ENCODE measurements at places on chromosomes 12 and 14.

GRCh38 chr12:96503976-96504375 is 14.6 kb downstream of the CFAP54 start:
- no peak for DNase-seq

DNA sequence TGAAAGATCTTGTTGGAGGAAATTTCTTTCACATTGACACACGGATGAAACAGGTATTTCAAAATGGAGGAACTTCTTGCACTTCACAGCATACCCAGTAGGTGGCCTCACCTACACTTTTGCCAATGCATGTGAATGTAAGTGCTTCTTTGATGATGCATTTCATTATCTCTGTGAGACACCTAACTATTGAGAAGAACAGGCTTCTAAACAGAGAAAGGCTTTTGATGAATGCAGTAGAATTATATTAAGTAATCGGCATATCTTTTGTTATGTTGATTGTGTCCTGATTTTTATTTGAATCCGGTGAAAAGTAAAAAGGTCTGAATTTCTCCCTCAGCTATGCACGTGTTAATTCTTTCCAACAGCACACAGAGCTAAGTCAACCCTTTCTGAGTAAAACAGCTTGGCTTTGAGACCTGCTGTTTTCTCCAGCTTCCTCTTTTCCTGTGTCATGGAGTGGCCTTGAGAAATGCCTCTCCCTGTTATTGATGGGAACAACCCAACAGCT is 399.0 kb downstream of the NAV3 start:
- DNase-seq, result no peak

DNA sequence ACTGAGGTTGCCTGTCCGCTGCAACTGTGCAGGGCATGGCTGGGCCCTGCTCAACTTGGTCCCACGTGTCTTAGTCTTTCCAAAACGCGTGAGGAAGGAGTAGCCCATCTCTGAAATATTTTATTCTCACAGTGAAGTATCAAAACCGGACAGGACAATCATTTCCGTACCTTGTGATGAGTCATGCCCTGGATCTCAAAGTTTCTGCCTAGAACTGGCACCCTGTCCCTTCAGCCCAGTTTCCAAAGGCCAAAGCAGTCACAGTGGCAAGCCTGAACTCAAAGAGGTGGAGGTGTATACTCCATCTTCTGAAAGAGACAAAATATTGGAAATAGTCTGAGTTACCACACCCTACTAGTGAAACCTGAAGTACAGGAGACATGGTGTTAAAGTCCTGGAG is 28.5 kb upstream of the SRGAP1 start:
- no peak for DNase-seq

GRCh38 chr14:61476754-61477410 is 155.5 kb downstream of the PRKCH start:
- DNase-seq, result peak; percentile 40

GRCh38 chr12:53958128-53958527 is 3.4 kb downstream of the HOXC12 start:
- no peak for DNase-seq

DNA sequence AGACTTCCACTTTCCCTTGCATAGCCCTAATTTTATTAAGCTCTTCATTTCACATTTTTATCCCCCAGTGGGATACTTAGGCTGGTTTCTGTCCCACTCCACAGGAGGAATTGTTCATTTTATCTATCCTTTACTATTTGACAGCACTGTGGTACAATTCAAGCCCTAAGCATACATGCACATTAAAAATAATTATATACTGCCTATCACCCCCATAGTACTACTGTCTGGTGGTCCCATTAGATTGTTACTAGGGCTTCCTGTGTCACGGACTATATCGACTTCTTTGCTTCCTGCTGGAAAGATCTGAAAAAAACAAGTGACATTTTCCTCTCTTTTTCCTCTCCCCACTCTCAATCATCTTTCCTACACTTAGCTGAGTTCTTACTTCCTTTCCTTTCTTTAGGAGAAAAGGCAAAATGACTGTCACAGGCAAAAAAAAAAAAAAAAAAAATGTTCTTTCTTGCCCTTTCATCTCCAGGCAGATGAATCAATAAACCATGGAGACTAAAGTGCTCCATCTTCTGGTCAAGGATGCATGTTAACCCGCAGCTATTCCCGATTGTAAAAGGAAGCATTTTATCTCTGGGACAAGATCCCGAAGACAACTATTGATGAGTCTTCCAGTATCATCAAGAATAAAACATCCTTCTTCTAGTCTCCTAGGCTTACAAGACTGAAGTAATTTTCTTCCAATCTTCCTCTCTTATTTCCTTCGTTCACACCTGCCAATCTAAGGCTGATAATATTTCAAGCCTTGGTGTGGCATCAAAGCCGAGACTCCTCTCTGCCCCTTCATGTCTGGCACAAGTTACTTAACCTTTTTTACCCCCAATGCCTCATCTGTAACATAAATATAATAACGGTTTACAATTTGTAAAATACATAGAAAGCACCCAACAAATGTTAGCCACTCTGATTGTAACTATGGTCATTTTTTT is 94.4 kb upstream of the PLEKHG7 start:
- no peak for DNase-seq

DNA sequence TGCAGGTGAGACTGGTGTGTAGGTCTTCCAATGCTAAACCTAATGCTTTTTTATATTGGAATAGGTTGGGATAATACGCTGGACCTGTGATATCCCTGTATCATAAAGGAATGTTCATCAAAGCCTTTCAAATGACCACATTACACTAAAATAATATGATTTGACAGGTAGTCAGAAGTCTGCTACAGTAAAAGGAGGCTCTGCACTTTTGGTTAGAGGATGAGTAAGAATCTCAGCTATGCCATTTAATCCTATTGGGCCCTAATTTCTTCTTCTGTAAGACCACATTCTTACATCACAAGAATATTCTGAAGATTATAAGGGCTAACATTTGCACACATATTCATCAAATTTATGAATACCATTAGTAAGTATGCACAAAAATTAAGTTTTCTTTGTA is 250.5 kb upstream of the FLRT2 start:
- no peak for DNase-seq

DNA sequence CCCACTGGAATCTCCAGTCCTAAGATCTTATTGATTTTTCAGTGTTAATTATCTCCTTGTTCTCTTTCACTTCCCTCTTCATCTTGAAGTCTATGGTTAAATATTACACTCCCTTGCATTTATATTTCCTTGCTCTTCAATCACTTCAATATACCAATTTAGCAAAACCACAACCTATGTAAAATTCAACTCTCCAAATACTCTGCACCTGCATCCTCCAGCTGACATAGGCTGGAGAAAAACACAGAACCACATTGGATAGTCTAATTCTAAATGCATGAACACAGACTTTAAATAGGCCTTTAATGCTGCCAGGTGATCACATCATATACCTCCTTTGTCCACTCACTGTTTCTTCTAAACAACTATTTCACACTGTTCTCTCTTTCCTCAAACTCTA is 253.8 kb upstream of the GARIN6 start:
- DNase-seq, result no peak

- DNase-seq, result no peak
These were observed 55.0 kb upstream of the C14orf132 start for GRCh38 chr14:95984206-95984605.

GRCh38 chr12:127595506-127595905 is 671.5 kb upstream of the TMEM132C start:
- DNase-seq, result no peak

GRCh38 chr14:66074537-66074936 is 411.6 kb upstream of the CCDC196 start:
- DNase-seq, result no peak

DNA sequence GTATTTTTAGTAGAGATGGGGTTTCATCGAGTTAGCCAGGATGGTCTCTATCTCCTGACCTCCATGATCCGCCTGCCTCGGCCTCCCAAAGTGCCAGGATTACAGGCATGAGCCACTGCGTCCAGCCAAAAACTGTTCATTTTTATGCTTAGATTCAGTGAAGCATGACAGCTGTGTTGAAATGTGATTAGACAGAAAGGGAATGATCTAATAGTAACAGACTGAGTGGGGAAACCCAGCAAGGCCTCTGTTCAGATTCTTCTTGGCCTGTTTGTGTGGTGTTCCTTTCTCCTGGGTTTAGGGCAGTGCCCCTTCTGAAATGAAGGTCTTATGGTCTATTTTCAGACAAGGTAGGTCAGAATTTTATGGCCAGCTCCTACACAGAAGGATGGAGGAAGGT is 11.8 kb upstream of the ABCD4 start:
- no peak for DNase-seq

GRCh38 chr12:31749024-31749704 is 20.3 kb upstream of the AMN1 start:
- peak; percentile 48 for DNase-seq

- DNase-seq, result no peak
These were observed 217.2 kb upstream of the BMP4 start for GRCh38 chr14:54173802-54174201.

DNA sequence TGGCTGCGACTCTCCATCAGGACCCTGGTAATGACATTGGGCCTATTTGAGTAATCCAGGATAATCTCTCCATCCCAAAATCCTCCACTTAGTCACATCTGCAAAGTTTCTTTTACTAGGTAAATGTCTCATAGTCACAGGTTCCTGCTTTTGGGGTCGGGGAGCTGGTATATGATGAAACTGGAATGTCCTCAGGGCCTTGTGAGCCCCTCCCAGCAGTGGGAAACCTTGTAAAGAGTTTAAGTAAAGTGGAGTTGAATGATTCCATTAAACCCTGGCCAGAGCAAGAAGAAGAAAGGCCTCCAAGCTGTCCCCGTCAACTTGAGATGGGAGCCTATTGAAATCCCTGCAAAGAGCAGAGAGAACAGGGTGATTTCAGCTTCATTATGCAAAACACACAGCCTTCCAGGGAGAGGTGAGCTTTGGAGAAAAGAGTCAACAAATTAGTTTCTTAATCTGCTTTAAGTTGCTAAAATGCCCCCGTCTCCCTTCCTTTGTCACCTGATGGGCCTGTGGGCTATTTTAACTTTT is 12.6 kb downstream of the WSCD2 start:
- DNase-seq, result no peak

DNA sequence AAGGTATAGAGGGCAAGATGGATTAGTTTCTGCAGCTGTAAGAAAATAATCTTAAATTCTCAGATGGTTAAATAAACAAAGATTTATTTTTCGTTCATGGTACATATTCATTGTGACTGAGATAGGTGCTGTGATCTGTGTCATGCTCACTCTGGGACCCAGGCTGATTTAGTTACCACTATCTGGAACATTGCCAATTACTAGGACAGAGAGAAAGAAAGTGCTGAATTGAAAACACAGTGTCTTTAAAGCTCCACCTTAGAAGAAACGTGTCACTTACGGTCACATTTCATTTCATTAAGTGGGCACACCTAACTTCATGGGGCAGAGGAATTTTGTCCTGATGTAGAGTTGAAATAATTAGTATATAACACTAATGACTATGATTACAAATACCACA is 430.0 kb downstream of the CCDC91 start:
- DNase-seq, result no peak

GRCh38 chr12:2940564-2940963 is 18.6 kb upstream of the TEAD4 start:
- no peak for DNase-seq

GRCh38 chr14:94945615-94946014 is 175.7 kb upstream of the GSC start:
- DNase-seq, result no peak

- DNase-seq, result no peak
These were observed 149.7 kb downstream of the C12orf75 start for GRCh38 chr12:105480162-105480561.

DNA sequence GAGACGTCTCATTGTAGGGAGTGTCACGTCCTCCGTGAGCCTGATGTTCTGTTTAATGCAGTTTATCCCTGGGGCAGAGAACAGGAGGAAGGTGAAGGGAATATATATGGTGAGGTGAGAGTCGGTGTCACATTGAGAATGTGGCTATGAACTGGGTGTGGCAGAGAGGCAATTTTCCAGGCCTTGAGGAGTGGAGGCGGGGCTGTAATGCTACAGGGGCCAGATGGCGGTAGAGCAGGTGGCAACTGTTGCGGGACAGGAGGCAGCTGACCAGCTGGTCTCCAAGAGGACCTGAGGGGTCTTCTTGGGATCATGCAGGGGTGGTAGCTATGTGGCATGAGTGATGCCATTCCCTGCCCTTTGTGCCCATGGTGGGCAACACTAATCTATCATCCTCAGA is 59.6 kb downstream of the CACNA1C start:
- no peak for DNase-seq

DNA sequence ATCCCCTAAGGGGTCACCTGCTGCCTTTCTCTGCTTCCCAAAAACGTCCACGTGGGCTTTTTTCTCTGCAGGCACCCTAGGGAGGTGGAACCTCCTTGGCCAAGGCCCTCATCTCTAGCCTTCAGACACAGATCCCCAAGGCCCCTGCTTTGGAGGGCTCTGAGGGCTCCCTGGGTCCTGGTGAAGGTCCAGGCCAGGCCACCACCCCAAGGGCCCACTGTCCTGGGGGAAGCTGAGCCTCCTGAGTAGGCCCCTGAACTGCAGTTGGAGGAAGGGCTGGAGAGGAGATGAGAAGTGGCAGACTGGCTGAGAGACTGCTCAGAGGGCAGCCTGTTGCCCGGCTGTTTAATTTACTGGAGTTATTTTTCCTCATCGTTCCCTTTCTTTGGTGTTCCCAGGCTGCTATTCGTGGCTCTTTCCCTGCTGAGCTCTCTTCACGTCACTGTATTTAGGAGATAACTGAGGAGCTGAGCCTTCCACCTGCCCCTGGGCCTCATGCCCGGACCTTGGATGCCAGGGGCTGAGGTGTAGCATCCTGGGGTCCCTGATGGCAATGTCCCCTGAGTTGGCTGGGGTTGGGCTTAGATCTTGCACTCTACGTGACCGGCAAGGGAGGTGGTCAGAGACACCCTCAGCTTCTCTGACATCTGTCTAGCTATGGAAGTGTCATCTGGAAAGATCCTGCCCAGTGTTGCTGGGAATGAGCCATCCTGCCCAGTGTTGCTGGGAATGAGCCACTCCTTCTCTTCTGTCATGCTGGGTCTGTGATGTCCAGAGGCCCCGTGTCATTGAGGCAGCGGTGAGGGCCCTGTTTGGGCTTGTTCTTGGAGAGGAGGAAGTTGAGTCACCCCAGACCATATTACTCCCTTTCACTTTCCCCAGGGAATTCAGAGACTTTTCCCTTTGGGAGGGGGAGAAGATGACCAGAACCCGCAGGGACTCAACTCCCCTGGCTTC is 139.8 kb downstream of the TSPAN9 start:
- DNase-seq, result no peak

GRCh38 chr12:16607906-16608775 is 2.2 kb upstream of the LMO3 start:
- no peak for DNase-seq

GRCh38 chr14:57918791-57919190 is 52.9 kb upstream of the SLC35F4 start:
- no peak for DNase-seq

- no peak for DNase-seq
These were observed 394.9 kb downstream of the RAD51B start for GRCh38 chr14:68214431-68214830.

- no peak for DNase-seq
These were observed 162.6 kb upstream of the PLEKHG7 start for GRCh38 chr12:92539976-92540781.

DNA sequence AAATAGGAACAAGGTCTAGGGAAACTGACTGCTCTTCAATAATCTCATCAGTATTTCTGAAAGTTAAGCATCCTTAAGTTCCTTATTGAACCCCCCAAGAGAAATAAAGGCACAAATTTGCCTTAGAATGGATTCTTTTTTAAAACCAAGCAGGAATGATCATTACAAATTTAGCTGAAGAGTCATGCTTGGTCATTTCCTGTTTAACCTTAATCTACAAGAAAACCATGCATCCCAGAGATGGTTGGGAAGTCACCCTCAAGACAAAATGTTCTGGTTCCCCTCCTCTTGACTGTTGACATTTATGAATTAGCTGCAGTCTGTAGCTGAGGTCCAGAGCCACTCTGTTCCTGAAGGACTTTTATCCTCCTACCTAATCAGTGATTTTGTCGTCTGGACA is 291.8 kb upstream of the G2E3 start:
- no peak for DNase-seq
